ENCODE measurements at places on chromosomes 11 and 22. TPM values are rescaled to one million over a fixed set of nuclear protein-coding genes. Genes with fewer than 3 reads are reported as not detected.
A peak's percentile ranks its signal among the peaks of the same experiment; 100 is the strongest.

DNA sequence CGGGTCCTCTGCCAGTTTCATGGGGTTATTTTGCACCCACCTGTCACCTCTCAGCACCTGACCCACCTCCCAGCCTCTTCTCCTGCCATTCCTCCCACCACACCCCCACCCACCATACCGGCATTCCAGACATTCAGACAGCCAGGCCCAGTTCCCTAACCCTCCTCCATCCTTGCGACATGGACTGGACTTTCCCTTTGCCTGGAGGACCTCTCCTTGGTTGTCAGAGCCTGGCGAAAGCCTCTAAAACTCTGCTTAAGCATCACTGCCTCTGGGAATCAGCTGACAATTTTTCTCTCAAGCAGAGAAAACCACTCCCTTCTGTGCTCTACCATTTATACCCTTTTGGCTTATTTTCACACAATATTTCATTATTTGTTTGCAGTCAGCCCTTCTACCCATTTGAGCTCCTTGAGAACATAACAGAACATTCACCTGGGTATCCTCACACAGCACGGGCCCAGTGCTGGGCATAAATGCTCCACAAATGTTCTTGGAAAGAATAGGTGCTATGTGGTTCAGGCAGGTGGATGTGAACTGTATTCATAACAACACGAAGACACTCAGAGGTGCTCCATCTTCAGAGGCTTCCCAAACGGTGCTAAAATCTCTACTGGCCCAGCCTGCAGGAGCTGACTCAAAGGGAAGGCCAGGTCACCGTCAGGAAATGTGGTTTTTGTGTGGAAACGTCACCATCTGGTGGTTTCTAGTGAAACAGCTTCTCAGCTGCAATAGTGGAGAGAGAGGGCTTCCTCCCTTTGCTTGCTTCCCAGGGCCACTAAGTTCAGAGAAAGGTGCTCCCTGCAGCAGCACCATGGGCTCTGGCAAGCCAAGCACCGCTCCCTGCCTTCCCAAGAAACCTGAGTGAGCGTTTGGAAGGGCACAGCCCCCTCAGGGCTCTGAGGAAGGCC is 10.4 kb downstream of the SPATA19 start:
- H3K27me3 ChIP-seq, result peaks cover 28% of the 10 kb centered on the region
- no peaks in the 10 kb centered on the region for H3K36me3 ChIP-seq
- no peak overlapping the region for H3K27ac ChIP-seq
- peak; percentile 87 for DNase-seq
- no peak overlapping the region for H3K4me3 ChIP-seq

The PRODH gene
- total RNA-seq, result 5.8 TPM

- peaks cover 9% of the 10 kb centered on the region for H3K4me1 ChIP-seq
- no peak overlapping the region for H3K4me3 ChIP-seq
- DNase-seq, result no peak
- H3K36me3 ChIP-seq, result no peaks in the 10 kb centered on the region
- H3K27me3 ChIP-seq, result no peaks in the 10 kb centered on the region
Observed at GRCh38 chr22:45441138-45441537, 27.6 kb downstream of the RIBC2 start.

The ATXN10 gene
- 126 TPM for total RNA-seq

All from esophagus muscularis mucosa (tissue), 4 donors.